ENCODE measurements at places on chromosomes 13 and 19. TPM values are rescaled to one million over a fixed set of nuclear protein-coding genes. Genes with fewer than 3 reads are reported as not detected.

Gene GDF15
- polyA plus RNA-seq, result 15.9 TPM

Gene SLC25A42
- 14.2 TPM for polyA plus RNA-seq

Gene KIR2DL1
- 0.14 TPM for polyA plus RNA-seq

Gene MCEMP1
- 0.50 TPM for polyA plus RNA-seq

Gene MEIOSIN
- polyA plus RNA-seq, result not detected

Gene ZNF610
- 11.6 TPM for polyA plus RNA-seq

Gene ARRDC5
- not detected for polyA plus RNA-seq

Gene LYPD5
- polyA plus RNA-seq, result 0.61 TPM

Gene CLC
- polyA plus RNA-seq, result 2.1 TPM

Gene ZNF850
- polyA plus RNA-seq, result 6.4 TPM

Gene PRR19
- 1.3 TPM for polyA plus RNA-seq

Gene PTBP1
- polyA plus RNA-seq, result 331 TPM

Gene DIAPH3
- 19.1 TPM for polyA plus RNA-seq

Gene ZNF320
- polyA plus RNA-seq, result 39.9 TPM

Gene KMT5C
- 22.1 TPM for polyA plus RNA-seq

Gene KASH5
- polyA plus RNA-seq, result not detected

Gene SLITRK5
- 2.4 TPM for polyA plus RNA-seq

Gene ZNF578
- polyA plus RNA-seq, result 5.1 TPM

Gene ADAMTSL5
- 0.49 TPM for polyA plus RNA-seq

Gene MAP4K1
- polyA plus RNA-seq, result 3.6 TPM

Gene ZNF66
- polyA plus RNA-seq, result 8.8 TPM

Gene RPS5
- 1,242 TPM for polyA plus RNA-seq

Gene RNF17
- polyA plus RNA-seq, result not detected

Gene NXNL1
- not detected for polyA plus RNA-seq

Gene TMEM38A
- 4.8 TPM for polyA plus RNA-seq

Gene MAP3K10
- 17.2 TPM for polyA plus RNA-seq

Gene CD33
- 3.4 TPM for polyA plus RNA-seq

Measured in left lung (tissue), 14 donors.